ENCODE measurements at places on chromosomes 7 and 10.

DNA sequence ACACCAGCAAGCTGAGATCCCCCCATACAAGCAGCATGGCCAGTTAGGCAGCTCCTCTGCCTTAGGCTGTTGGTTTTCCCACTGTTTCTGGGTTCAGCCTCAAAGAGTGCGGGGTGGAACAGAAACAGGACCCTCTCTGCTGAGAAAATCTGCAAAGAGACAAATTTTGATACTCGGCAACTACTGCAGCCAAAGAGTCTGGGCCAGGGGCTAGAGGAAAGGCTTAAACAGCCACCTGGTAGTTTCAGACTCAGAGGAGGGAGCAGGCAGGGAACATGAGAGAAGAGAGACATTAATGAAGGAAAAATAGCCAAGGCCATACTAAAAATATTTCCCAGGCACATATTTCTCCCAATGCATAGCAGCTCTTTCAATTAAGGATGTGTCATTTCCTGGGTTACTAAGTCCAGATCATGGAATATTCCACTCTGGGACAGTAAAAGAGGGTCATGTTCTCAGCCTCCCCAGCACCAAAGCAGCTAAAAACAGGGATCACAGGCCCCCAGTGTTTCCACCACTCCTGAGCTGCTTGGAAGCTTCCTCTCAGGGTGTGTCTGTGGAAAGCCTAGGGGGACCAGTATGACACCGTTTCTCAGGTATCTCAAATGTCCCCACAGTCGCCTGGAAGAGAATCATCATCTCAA lies 29.8 kb downstream of the PDLIM1 start:
- no peak for DNase-seq

DNA sequence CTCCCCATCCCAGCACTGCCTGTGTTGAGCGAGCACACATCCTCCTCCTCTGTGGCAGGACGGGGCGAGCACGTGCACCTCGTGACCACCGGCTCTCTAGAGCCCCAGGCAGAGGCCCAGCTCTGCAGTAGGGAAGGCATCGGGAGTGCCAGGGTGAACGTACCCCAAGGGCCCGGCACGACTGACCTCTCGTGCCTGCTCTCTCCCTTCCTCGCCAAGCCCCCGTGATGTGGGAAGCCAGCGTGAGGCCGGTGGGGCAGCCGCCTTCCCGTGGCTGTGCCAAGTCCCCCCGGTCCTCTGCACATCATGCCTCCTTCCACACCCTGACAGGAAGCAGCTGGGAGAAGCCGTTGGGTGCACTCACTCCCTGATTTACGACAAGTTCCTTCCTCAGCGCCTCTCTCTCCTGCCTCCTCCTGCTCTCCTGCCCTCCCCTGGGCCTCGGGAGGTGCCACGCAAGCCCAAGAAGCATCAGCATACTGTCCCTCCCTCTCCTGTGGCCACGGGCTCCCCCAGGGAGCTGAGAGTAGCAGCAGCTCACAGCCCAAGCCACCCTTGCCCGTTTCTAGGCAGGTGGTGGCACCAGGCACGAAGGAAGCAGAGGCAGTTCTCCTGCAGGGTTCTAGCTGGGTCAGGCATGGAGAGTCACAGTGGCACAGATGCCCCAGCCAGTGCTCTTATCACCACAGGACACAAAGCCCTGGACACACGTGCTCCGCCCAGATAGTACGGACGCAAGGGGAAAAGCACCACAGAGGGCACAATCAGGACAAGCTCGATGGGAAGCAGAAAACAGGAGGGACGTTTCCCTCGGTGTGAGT lies 47.0 kb downstream of the AMZ1 start:
- DNase-seq: no peak

DNA sequence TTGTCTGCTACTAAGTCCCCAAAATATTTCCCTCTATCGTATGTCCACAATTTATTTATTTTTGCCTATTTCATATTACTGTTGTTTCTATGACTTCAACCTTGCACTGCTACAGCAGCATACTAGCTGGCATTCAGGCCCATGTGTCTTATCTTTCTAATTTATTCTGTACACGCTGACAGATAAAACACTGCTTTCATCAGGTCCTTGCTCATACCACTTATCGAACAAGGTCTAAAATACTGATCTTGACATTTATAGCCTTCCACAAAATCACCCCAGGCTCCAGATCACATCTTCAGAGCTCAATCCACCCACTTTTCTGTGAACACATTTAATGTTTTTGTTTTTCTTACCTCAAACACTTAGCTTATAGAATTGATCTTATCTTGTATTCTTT lies 374.6 kb downstream of the THSD7A start:
- DNase-seq: no peak

- no peak for DNase-seq
Measured at GRCh38 chr10:110457851-110458250, 39.9 kb upstream of the DUSP5 start.

GRCh38 chr7:155398944-155399343 lies 59.0 kb upstream of the EN2 start:
- no peak for DNase-seq

GRCh38 chr10:24235471-24235870 lies 26.5 kb downstream of the KIAA1217 start:
- DNase-seq: no peak

DNA sequence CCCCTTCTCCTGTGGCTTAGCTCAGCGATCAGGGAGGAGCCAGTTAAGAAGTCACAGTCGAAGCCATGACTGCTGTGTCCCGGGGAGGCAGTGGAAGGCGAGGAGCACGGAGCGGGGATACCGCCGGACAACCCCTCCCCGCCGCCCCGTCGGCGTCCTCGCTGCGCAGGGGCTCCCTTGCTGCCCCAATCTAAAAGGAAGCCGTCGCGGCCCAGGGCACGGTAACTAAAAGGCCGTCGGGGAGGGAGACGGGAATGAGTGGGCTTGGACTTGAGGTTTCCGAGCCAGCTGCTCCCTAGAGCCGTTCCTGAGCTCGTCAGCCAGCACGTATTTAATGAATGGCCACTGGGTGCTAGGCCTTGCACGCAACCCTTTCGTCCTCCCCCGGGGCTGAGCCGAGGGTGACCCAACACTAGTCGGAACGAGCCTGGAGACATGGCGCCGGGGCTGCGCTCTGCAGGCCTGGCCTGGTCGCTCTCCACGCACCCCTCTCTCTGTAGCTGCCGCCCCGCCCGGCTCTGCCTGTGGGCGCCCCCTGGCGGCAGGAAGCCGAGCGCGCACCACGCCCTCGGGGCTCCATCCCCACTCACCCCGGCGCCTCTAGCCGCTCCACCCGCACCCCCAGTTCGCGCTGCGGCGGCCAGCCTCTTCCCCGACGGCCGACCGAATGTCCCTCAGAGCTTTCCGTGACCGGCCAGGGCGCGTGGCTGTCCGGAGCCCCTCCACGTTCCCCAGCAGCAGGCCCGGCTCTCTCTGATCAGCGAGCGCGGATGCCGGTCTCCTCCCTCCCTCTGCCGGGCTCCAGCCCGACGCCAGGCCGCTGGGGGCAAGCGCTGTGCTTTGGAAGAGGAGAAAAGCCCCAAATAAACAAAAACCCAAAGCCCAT lies 29.3 kb upstream of the KCNK18 start:
- DNase-seq: peak; percentile 56

DNA sequence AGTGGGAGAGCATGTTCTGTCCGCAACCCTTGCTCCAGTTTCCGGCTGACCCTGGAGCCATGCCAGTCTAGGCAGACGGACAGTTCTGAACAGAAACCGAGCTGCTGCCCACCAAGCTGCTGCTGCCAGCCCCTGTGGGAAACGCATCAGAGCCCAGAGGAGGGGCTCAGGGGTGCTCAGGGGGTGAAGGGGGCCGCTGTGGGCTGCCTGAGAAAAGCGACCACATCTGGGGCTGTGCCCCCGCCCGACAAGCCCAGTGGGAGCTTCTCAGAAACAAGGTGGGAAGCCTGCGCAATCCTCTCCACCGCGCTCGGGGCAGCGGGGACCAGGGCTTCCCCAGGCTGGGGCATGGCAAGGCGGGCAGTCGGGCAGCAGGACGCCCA lies 38.8 kb upstream of the CFAP46 start:
- DNase-seq: no peak

All from activated CD4-positive, alpha-beta T cell treated with anti-CD3 and anti-CD28 coated beads, Interleukin-2, amount 50 U/mL, for 4 hours (primary cell).